ENCODE measurements at places on chromosomes 16 and 17.

DNA sequence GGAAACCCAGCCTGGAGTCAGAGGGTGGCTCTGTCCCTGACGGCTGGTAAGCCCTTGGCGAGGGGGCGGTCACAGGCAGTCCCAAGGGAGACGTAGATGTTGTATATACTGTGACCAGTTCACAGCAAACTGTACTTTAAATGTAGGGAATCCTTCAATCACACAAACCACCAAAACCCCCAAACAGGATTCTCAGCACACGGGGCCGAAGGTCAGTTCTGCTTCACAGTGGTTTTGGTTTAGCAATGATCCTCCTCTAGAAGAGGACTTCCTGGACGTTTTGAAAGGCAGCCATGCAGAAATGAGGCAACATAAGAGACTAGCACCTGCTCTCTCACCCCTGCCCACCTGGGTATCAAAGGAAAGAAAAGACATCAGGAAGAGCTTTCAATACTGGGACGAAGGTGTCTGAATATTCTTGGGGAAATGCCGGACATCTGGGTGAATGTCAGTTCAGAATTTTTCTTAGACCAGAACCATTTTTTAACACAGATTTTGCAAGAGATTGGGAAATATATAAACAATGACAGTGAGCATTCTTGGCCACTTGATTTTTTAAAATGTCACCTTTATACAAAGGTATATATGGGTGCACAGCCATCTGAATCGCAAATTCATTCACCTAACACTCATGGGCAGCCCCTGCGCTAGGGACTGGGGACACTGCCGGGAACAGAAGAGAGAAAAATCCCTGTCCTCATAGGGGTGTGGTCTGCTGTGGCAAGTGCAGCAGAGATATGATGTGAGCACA is 74.2 kb downstream of the CRISPLD2 start:
- peak; percentile 81 for DNase-seq

DNA sequence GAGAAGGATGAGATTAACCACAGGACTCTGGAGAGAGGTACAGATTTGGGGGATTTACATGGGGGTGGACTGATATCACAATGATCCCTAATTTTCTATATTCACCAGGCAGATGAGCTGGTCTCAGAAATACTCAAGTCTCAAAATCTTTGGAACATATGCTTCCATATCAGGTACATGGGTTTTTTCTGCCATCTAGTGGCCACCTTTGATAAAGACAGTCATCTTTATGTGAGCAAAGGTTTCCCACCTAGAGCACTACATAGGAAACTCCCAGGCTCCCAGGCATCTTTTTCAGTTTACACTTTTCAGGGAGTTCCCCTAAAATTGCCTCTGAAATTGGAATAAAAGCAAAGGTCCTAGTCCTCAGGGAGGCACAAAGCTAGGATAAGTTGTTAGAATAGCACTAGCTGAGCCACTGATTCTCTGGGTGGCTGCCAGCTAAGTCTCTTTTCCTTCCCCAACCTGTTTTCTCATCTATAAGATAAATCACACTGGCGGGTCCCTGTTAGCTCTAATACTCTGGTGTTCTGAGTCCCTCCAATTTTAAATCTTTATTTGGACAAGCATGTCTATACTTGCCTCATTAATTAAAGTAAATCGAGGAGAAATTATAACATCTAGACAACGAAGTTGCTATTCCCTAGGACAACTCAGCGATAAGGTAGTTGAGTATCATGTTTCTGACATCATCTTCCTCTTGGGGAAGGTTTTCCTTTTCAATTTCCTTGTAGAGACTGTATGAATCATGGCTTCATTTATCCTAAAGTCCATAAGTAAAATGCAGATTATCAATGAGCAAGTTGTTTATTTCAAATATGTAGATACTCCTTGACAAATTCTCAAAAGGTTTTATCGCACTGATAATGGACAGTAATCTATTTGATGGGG is 19.0 kb upstream of the MON1B start:
- peak; percentile 59 for DNase-seq

DNA sequence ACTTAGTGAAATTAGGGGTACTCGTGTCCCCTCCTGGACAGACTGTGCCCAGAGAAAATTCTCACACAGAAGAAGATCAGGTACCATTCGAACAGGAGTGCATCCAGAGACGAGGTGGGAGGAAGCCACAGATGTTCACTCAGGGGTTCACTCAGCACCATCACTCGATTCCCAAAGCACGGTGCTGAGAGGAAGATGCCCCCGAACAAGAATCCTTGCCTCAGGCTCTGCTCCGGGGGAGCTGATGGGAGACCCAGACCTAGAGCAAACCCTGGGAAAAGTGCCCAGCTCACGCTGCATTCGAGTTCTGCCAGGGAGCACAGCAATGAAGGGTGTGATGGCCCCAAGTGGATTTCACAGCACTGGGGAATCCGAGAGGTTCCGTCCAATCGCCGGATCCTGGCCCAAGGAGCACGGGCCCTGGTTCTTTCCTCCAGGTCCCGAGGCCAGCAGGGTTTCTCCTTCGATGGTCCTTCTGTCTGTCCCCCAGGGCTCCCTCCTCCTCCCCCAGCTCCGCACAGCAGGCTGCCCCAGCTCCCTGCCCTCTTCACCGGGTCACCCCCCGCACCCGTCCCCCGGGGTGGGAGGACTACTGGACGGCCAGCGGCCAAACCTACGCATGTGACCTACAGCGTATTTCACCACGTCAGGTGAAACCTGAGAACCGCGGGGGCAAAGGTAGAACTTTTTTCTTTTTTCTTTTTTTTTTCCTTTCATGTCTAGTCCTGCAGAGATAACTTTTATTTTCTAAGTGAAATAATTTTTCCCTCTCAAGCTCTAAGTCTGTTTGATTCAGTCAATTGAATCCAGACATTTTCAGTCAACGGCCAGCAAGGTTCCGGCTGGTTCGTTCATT is 10.2 kb upstream of the UBE2I start:
- no peak for DNase-seq

- no peak for DNase-seq
Observed at GRCh38 chr16:88456356-88457292, 3.5 kb downstream of the ZFPM1 start.

DNA sequence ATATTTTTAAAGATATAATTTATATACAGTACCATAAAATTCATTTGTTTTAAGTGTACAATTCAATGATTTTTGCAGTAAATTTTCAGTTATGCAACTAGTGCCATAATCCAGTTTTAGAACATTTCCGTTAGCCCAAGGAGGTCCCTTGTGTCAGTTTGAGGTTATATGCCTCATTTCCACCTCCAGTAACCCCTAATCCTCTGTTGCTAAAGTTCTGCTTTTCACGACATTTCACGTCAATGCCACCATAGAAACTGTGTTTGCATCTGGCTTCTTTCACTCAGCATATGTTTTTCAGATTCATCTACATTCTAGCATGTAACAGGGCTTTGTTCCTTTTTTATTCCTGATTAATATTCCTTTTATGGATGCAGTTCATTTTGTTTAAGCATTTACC is 42.4 kb upstream of the NUDT7 start:
- DNase-seq, result peak; percentile 64

DNA sequence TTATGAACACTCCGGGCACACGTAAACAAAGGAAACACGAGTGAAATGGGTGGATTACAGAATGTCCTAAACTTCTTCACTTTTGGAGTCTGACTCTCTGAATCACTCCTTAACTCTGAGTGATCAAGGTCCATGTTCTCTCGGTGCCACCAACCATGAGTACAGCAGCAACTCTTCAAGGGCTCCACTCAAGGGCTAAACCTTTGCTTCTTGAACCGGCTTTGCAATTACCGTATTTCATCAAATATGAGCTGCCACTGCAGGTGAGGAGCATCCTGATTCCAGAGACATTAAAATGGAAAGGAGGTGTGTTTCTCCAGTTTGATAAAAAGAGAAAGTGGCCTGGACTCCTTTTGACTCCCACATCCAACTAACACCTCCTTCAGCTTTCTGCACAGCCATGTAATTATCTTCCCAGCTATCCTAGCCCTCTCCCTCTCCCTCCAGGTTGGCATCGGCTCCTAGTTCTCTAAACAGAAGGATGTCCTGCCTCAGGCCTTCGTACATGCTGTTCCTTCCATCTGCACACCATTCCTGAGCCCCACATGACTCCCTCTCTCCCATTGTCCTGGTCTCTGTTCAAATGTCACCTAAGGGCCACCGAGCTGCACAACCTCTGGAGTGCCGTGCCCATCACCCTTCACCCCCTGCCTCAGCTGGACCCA is 61.4 kb downstream of the ZDHHC7 start:
- no peak for DNase-seq
